ENCODE measurements at places on chromosomes 2 and 18. TPM values are rescaled to one million over a fixed set of nuclear protein-coding genes. Genes with fewer than 3 reads are reported as not detected.

The FN1 gene
- total RNA-seq = 0.57 TPM

The RMDN2 gene
- total RNA-seq = 0.79 TPM

The SLC19A3 gene
- total RNA-seq = not detected

GRCh38 chr2:113198790-113199612 is 25.2 kb downstream of the PSD4 start:
- DNase-seq = peak; percentile 81
- H3K36me3 ChIP-seq = peaks cover 51% of the 10 kb centered on the region
- peak overlapping the region; percentile 16 for H3K27ac ChIP-seq
- no peak overlapping the region for H3K4me3 ChIP-seq
- H3K4me1 ChIP-seq = peaks cover 23% of the 10 kb centered on the region

DNA sequence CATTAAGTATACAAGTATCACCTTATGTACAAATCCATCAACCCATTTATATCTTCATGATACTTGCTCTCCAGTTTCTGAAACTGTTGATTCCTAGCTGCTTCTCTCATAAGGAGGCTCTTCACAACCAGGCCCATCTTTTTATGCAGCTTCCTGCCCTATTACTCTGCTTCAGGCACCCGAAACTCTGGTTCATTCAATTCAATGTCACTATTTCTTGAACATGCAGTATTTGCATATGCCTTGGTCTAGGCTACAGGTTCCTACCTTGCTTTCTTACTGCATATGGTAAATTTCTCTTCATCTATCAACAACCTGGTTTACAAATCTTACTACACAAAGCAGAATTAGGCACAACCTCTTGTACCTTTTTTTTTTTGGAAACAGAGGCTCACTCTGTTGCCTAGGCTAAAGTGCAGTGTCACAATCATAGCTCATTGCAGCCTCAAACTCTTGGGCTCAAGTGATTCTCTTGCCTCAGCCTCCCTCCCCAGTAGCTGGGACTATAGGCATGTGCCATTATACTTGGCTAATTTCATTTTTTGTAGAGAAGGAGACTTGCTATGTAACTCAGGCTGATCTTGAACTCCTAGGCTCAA is 2.7 kb upstream of the CDKL4 start:
- no peak for DNase-seq
- H3K36me3 ChIP-seq = peaks cover 6% of the 10 kb centered on the region
- H3K4me1 ChIP-seq = peaks cover 15% of the 10 kb centered on the region
- no peak overlapping the region for H3K27ac ChIP-seq

- H3K4me3 ChIP-seq = no peak overlapping the region
- peaks cover under 1% of the 10 kb centered on the region for H3K4me1 ChIP-seq
- no peaks in the 10 kb centered on the region for H3K36me3 ChIP-seq
- peaks cover 3% of the 10 kb centered on the region for H3K27me3 ChIP-seq
- DNase-seq = no peak
These were observed 46.3 kb upstream of the LTBP1 start for GRCh38 chr2:32900246-32900973.

The ERCC3 gene
- total RNA-seq = 41.1 TPM

DNA sequence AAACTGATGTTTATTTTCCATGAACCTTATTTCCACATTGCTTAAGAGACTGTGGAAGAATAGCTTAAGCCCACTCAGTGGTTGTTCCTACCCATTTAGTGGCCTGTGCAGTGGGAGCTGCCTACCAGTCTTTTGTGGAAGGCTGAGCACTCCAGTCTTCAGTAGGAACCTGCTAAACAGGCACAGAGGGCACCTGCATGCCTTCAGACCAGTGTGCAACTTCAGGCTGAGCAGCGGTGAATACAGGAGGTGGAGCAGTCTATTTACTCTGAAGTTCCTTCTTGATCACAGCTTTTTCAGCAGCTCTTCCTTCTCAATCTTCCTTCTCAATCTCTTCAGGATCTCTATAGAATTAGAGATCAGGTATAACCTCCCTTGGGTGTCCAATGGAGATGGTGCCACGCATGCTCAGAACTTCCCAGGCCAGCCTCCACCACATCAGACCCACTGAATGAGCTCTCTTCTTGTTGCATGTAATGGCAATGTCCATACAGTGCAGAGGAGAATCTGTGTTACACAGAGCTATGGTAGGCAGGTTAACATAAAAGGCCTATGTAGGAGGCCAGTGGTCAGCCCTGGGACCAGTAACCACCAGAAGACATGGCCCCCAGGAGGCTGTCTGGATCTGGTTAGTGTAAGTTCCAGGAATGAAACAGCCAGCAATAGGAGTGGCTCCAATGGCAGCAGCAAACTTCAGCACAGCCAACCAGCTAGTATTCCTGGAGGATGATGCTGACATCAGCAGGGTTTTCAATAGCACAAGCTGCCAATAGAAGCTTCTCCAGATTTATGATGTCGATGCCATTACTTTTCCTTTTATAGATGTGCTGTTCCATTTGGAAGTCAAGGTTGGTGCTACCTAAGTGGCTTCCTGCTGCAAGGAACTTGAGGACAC is 47.9 kb upstream of the MAT2A start:
- no peak for DNase-seq
- H3K27ac ChIP-seq = no peak overlapping the region
- H3K36me3 ChIP-seq = no peaks in the 10 kb centered on the region

The GALNT5 gene
- total RNA-seq = not detected

DNA sequence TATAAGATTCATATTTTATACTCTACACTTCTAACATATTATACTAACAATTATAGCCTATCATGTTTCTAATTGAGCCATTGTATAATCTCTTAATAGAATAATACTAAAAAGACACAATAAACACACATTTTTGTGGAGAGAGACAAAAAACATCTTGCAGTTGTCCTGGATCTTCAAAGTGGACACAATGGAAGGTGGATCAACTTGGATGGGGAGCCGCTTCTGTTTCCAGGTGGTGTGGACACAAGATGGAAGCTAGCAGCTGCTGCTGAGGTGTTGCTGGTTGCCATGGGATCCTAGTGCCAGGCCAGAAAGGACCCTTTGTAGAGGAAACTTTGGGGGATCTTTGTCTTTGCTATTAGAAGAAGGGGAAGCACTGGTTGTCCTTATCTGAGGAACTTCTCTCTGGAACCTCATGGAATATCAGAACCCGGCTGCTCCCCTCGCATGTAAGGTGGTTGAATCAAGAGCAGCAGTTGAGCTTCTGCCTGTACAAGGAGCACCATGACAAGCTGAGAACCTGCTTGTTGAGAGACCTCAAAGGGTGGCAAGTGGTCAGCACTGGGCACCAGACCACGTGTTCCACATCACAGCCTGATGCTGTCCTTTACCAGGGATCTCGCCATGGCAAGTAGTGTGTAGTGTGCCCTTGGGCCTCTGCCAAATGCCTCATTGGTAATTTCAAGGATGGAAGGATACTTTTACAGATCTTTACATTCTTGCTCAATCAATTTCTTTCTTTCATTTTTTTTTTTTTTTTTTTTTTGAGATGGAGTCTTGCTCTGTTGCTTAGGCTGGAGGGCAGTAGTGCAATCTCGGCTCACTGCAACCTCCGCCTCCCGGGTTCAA is 232.2 kb downstream of the MYCN start:
- no peaks in the 10 kb centered on the region for H3K36me3 ChIP-seq
- DNase-seq = no peak
- H3K27ac ChIP-seq = no peak overlapping the region

- no peak overlapping the region for H3K4me3 ChIP-seq
- peaks cover 43% of the 10 kb centered on the region for H3K27me3 ChIP-seq
- H3K4me1 ChIP-seq = no peaks in the 10 kb centered on the region
- no peaks in the 10 kb centered on the region for H3K36me3 ChIP-seq
These were observed 3.8 kb downstream of the VSNL1 start for GRCh38 chr2:17544256-17544655.

- H3K36me3 ChIP-seq = peaks cover 30% of the 10 kb centered on the region
- no peak overlapping the region for H3K4me3 ChIP-seq
- H3K27me3 ChIP-seq = no peaks in the 10 kb centered on the region
- no peak overlapping the region for H3K27ac ChIP-seq
- no peak for DNase-seq
- H3K4me1 ChIP-seq = no peaks in the 10 kb centered on the region
These were observed 57.4 kb downstream of the ATIC start for GRCh38 chr2:215369181-215369760.

DNA sequence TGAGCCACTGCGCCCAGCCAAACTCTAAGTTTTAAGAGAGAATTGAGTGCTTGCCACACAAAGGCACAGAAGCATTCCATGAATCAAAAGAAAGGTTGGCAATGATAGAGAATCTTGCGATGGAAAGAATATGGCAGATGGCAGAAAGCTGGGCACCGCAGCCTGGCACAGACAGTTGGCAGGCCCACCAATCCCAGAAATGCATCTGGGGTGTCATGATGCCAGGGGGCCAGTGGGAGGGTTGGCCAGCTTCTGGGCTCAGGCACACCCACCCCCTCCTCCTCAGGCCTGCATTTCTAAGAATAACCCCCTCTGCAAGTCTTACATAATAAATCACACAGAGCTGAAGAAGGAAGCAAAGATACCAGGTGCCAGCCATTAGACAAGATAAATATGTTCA is 19.6 kb downstream of the ZNF2 start:
- peaks cover 41% of the 10 kb centered on the region for H3K36me3 ChIP-seq
- H3K4me3 ChIP-seq = no peak overlapping the region
- no peaks in the 10 kb centered on the region for H3K4me1 ChIP-seq
- H3K27me3 ChIP-seq = no peaks in the 10 kb centered on the region
- H3K27ac ChIP-seq = no peak overlapping the region
- no peak for DNase-seq

The CYBRD1 gene
- 0.77 TPM for total RNA-seq

DNA sequence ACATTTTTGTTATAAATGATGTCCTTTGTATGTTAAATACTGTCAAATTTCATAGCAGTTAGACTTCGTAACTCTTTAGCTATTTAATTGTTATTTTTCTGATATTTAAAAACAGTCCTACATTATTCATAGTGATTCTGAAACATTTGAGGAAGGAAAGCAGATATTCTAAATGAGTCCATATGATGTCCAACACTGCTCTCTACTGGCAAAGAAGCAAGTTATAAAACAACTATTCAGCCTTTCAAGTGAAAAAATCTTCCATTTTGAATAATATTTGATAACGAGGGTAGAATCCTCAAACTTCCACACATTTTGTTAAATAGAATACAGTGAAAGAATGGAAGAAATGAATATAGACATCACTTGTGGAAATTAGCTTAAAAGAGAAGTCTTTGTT is 220.8 kb downstream of the GULP1 start:
- no peaks in the 10 kb centered on the region for H3K27me3 ChIP-seq
- no peaks in the 10 kb centered on the region for H3K4me1 ChIP-seq
- DNase-seq = no peak

- H3K4me1 ChIP-seq = no peaks in the 10 kb centered on the region
- H3K27ac ChIP-seq = no peak overlapping the region
- no peak for DNase-seq
These were observed 38.5 kb upstream of the FZD7 start for GRCh38 chr2:201994973-201995638.

The RAB3GAP1 gene
- 55.5 TPM for total RNA-seq

- DNase-seq = no peak
- no peaks in the 10 kb centered on the region for H3K27me3 ChIP-seq
- H3K4me3 ChIP-seq = no peak overlapping the region
- H3K27ac ChIP-seq = no peak overlapping the region
These were observed 19.4 kb upstream of the DNER start for GRCh38 chr2:229733611-229734245.

The C2orf92 gene
- 2.8 TPM for total RNA-seq

The FOXD4L1 gene
- total RNA-seq = not detected

The BUB1 gene
- 103 TPM for total RNA-seq

GRCh38 chr2:156331572-156332283 is 793 bp downstream of the NR4A2 start:
- peak overlapping the region; percentile 95 for H3K27ac ChIP-seq
- peaks cover 45% of the 10 kb centered on the region for H3K4me1 ChIP-seq
- peak overlapping the region; percentile 87 for H3K4me3 ChIP-seq
- DNase-seq = peak; percentile 82

GRCh38 chr18:76874642-76875389 is 52.5 kb downstream of the ZNF236 start:
- DNase-seq = peak; percentile 41
- peaks cover 22% of the 10 kb centered on the region for H3K36me3 ChIP-seq

DNA sequence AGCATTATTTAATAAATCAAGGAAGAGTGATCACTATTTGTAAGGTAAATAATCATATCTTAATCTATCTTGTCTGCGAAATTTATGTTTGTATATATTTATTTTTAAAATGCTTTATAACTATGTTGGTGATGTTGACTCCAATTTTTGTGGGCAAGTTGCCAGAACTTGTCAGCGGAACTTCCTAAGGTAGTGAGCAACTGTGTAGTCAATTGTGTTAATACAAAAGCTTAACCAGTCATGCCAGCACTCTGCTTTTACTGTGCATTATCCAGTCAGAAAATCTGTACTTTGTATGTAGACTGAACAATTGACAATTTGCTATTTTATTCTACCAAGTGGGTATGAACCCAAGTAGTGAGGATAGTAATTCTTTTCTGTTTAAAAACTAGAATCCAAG is 61.9 kb upstream of the RND3 start:
- DNase-seq = no peak
- H3K27me3 ChIP-seq = no peaks in the 10 kb centered on the region
- no peak overlapping the region for H3K4me3 ChIP-seq
- no peak overlapping the region for H3K27ac ChIP-seq
- H3K36me3 ChIP-seq = no peaks in the 10 kb centered on the region
- H3K4me1 ChIP-seq = no peaks in the 10 kb centered on the region

DNA sequence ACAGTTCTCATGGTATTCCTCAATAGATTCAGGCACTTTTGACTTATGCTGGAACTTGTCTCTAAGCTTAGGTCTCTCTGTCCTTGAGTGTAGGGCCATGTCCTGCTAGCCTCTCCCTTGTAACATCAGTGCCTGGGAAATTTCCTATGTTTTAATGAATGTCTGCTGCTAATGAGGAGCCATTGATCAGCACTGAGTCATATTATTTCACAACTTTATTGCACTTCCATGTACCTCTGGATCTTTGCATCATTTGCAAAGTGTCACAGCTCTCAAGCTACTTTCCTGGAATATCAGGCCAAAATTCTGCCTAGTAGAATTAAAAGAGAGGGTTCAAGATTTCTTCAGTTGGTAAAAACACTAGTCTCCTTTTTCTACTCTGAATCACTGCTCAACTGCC is 102.5 kb downstream of the GAREM1 start:
- no peaks in the 10 kb centered on the region for H3K4me1 ChIP-seq
- peaks cover 7% of the 10 kb centered on the region for H3K27me3 ChIP-seq
- no peak overlapping the region for H3K27ac ChIP-seq
- H3K36me3 ChIP-seq = no peaks in the 10 kb centered on the region

DNA sequence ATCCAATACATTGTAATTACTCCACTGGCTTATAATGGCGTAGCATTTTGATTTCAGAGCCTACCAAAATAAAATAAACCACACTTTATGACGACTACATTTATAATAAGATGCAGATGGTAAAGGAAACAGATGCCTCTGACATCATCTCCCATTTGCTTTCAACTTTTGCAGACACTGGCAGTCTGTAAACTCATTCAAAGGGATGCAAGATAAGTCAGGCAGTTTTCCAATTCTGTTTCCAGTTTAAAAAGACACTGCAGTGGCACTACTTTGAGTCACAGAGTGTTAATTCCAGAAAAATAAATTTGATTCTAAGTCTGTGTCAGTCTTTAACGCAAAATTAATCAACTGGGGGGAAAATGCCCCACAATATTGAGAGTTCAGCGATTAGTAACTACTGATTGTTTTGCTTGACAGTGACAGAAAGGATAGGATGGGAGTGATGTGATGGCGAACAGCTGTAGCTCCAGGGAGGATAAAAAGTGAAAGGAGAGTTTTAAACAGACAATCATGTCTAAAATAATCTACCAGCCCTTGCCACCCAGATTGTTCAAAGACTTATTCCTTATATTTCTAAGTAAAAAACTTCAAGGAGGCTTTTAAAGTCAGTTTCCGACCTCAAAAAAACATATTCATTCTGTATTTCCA is 6.7 kb downstream of the DSEL start:
- no peaks in the 10 kb centered on the region for H3K4me1 ChIP-seq
- H3K27me3 ChIP-seq = no peaks in the 10 kb centered on the region
- H3K4me3 ChIP-seq = no peak overlapping the region
- no peaks in the 10 kb centered on the region for H3K36me3 ChIP-seq
